Neural progenitor cell (in vitro differentiated cells): ENCODE measurements at places on chromosomes 16 and 17. TPM values are rescaled to one million over a fixed set of nuclear protein-coding genes. Genes with fewer than 3 reads are reported as not detected.

GRCh38 chr17:68456339-68457167 is 743 bp downstream of the WIPI1 start:
- DNase-seq, result peak; percentile 88

- no peak for DNase-seq
Measured at GRCh38 chr16:10561425-10561824, 19.0 kb downstream of the EMP2 start.

DNA sequence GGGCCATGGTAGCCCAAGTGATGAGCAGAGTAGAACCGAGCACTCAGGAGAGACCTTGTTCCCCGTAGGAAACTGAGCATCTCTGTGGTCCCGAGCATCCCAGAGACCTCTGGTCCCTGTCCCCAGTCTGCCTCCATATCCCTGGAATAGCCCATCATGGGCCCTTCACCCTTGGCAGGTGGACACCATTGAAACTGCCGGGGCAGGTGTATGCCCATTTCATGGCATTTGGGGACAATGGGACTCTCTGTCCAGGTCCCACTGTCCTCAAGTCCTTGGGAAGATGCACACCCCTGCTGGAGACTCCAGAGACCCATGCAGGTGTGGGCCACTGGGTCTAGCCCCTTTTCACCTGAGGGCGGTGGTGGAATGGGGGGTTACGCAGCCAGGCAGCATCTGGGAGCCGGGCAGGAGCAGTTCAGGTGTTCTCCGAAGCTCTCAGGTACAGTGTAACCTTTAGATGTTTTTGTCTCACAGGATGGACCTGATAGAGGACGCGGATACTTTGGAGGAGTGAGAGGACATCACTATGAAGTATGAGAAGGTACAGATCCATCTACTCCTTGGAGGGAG is 75.9 kb downstream of the GOSR1 start:
- no peak for DNase-seq

- no peak for DNase-seq
Measured at GRCh38 chr17:81990836-81991683, 13.6 kb downstream of the ASPSCR1 start.

- no peak for DNase-seq
Measured at GRCh38 chr17:45150911-45151809, 2.9 kb downstream of the HEXIM1 start.

GRCh38 chr17:82465023-82465603 is 6.6 kb downstream of the NARF start:
- no peak for DNase-seq

DNA sequence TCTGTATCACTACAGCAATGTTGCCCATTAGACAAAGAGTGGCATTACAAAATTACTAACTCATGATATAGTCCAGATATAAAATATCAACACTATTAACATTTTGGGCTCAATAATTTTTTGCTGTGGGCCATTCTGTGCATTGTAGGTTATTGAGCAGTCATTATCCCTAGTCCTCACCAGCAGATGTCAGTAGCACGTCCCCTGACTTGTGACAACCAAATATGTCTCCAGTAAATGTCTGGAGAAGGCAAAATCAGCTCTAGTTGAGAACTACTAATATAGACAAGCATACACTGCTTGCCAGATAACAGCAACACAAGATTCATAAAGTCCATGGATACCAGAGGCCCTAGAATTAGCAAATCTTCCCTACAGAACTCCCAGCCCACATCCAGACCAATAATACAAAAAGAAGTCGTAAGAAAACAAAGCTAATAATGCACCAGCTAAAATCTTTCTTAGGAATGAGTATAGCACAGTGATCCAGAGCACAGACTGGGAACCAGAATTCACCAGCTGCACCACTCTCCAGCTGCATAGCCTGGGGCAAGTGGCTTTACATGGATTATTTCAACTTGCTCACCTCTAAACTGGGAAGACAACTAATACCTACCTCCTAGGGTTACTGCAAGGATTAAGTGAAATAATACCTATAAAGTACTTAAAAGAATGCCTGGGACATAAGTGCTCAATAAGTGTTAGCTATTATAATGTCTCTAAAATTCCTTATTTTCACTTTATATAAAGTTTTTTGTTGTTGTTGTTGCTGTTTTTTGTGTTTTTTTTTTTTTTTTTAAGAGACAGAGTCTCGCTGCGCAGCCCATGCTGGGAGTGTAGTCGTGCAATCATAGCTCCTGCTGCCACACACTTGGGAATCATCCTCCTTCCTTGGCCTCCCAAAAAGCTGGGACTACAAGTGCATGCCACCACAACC is 23.7 kb downstream of the HELZ start:
- peak; percentile 39 for DNase-seq

DNA sequence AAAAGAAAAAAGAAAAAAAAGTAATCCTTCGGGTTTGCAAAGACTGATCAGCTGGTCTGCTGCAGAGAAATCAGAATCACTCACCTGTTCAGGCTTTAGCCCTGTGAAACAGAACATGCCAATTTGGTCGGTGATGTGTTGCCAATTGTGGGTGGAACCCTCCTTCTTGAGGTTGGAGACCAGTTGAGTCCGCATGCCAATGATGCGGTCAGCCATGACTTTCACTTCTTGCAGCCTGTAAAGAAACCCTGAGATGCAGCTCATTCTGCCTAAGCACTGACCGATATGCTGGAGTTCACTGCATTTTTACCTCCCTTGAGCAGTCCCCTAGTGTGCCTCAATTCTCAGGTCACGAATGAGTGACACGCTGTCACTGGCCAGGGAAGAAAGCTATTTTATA is 24.8 kb upstream of the SLC38A7 start:
- no peak for DNase-seq

- peak; percentile 57 for DNase-seq
Measured at GRCh38 chr16:83717308-83717707, 90.5 kb upstream of the HSBP1 start.

GRCh38 chr16:48617104-48617705 is 7.2 kb upstream of the N4BP1 start:
- DNase-seq, result no peak

DNA sequence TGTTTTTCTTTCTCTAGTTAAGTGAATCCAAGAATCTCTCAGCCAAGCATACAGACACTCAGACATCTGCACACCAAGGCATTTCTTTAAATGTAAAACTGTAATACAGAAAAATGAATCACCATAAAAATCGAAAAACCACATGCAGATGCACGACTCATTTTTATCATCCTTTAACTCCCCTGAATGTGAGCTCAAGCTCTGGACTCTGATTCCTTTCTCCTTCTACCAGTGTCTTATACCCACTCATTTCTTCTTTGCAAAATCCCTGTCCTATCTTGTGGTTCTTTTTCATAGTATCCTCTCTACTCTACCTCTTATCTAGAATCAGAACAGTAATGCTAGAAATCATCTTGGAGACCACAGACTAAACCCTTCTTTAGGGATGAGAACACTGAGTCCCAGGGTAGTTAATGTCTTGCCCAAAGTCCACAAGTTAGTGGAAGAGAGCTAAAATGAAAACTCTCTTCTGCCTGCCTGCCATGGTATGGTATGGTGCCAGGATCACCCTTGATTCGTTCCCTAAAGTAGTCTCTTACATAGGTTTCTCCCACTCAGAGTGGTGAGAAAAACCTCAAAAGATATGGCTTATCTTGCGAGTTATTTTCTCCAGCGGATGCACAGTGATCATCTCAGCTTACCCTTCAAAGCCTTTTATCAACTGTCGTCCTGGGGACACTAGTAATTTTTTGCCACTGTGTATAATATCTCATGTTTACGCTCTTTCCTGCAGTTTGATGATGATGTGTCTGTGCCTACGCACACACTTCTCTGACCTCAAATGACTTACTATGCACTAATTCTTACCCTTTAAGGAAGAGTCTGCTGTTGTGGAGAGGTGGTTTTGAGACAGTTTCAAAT is 30.2 kb downstream of the BRD7 start:
- no peak for DNase-seq

DNA sequence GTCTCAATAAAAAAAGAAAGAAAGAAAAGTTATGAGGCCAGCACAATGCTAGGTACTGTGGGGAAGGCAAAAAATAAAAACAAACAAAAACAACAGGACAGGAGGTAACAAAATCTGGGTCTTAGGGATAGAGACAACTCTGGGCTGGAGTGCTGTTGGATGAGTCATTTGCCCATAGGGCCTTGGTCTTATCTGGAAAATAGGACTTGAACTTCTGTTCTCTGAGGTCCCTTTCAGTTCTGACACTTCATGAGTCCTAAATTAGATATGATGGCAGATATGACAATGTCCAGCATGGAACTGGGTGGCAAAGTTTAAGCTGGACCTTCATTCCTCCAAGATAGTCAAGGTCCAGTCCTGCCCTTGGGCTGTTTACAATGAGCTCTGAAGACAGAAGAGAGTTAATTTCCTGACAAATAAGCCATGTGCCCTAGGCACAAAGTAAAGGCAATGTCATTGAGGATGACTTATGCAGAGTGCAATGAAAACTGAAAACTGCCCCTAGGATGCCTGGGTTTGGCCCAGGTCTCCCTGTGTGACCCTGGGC is 8.9 kb upstream of the HDAC5 start:
- DNase-seq, result no peak

DNA sequence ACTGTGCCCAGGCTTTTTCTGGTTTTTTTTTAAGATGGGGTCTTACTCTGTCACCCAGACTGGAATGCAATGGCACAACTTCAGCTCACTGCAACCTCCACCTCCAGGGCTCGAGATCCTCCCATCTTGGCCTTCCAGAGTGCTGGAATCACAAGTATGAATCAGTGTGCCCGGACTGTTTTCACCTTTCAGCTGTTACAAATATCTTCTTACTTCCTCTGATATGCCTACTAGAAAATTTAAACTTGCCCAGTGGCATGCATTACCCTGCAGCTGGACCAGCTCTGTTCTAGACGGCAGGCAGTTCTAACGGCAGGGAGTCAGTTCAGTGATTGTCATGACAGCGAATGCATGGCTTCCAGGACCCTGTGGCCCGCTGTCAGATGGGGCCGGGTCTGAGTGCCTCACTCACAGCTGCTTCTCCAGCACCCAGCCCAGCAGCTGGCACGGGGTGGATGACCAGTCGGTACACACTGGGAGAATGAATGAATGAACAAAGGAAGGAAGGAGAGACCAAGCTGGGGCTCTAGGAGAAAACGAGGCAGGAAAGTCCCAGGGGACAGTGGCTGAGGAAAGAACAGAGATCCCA is 28.0 kb upstream of the LITAF start:
- DNase-seq, result no peak

- DNase-seq, result no peak
Measured at GRCh38 chr16:70660672-70661350, 14.5 kb downstream of the IL34 start.

DNA sequence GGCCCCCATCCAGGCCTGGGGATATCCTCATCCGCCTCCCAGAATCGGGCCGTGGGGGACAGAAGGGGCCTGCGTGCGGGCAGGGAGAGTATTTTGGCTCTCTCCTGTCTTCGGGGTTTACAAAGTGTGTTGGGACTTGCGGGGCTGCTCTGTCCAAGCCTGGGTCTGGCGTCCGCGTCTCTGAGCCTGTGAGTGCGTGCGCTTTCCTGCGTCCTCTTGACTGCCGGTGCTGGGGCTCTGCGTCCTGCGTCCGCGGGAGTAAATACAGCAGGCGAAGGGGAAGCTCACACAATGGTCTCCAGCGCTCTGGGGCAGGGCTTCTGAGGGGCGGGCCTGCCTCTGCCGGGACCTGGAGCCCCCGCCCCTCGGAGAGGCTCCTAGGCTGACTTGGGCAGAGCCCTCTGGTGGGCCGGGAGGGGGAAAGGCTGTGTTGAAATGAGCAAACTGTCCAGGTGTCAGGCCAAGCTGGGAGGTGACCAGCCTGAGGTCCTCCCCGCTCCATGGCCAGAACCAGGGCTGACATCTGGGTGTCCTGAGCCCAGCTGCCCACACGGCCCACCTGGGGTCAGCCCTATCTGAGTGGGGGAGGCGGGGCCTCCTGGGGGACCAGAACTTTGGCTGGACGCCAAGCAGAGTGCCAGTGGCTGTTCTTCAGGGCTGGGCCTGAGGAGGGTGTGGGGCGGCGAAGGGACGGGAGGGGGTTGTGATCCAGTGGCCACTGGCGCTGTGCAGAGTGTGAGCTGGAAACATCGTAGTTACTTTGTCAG is 233.6 kb downstream of the SEC14L1 start:
- peak; percentile 96 for DNase-seq

DNA sequence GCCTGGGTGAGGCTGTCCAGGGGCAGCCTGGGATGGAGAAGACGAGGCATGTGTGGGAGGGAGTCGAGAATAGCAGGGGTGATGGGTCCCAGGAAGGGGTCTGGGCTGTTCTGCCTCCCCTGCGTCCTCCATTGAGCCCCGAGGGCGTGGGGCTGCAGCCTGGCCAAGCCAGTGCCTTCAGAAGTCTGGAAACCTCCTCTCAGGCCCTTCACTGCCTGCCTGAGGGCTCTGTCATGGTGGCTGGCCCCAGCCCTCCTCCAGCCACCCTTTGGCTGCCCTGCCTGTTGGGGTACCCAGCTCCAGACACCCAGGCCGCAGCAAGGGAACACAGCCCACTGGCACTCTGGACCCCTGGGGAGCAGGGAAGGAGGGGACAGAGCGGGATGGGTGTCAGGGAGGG is 27.6 kb downstream of the ENGASE start:
- no peak for DNase-seq

GRCh38 chr17:15513856-15514459 is 46.5 kb upstream of the CDRT4 start:
- DNase-seq, result no peak

GRCh38 chr17:30332057-30332542 is 1.8 kb downstream of the TMIGD1 start:
- no peak for DNase-seq

GRCh38 chr17:34837876-34838478 is 123.3 kb downstream of the CCT6B start:
- no peak for DNase-seq

GRCh38 chr17:50495918-50496317 is 12.3 kb upstream of the MYCBPAP start:
- no peak for DNase-seq

DNA sequence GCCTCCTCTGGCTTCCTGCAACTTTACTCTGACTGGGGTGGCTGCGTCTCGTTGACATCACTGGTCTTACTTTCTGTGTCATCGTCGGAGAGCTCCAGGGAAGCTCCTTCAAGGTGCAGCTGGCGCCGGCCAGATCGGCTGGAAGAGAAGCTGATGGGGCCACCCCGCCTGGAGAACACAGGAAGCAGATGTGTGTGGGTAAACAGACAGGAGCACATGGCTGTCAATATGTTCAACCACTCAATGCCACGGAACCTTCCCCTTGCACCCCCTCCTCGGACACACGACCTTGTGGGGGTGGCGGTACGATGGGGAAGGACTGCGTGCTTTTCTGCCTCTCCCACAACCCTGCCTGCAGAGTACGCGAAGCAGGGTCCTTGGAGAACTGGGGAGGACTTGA is 40.1 kb downstream of the NDEL1 start:
- no peak for DNase-seq

CLDN9 gene
- total RNA-seq, result not detected in 2 replicates

TBC1D3G gene
- total RNA-seq, result not detected in 2 replicates

CDH3 gene
- total RNA-seq, result 3.9 and 11.0 TPM in 2 replicates

WNT9B gene
- 0.12 TPM in 1 of 2 replicates, not detected in the other for total RNA-seq

KRTAP3-1 gene
- not detected in 2 replicates for total RNA-seq
